ENCODE measurements at places on chromosomes 16 and 17.

DNA sequence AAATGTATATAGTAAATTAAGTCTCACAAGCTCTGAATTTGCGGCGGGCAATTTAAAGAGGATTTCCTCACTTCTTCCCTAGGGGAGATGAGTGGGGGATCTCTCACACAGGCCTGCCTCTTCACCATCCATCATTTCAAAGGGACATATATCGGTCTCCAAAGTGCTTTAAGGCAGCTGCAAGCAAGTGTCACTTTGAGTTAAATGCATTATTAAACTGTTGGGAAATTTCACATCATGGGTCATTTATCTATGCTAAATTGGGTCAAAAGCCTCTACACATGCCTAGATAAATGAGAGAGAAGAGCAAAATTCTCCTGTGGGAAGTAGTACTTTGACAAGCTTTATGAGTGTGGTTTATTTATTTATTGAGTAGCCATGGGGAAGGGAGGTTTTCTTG, 1106.1 kb upstream of the GOT2 start:
- no peak for DNase-seq
- H3K36me3 ChIP-seq = no peaks in the 10 kb centered on the region
- H3K27me3 ChIP-seq = no peaks in the 10 kb centered on the region
- no peaks in the 10 kb centered on the region for H3K4me1 ChIP-seq
- no peak overlapping the region for H3K27ac ChIP-seq
- no peak overlapping the region for H3K4me3 ChIP-seq

GRCh38 chr17:46100590-46100989, 92.6 kb downstream of the KANSL1 start:
- no peak overlapping the region for H3K4me3 ChIP-seq
- no peak for DNase-seq
- H3K36me3 ChIP-seq = peaks cover 11% of the 10 kb centered on the region
- H3K4me1 ChIP-seq = peaks cover 37% of the 10 kb centered on the region

GRCh38 chr17:15185625-15185991, 79.5 kb downstream of the PMP22 start:
- no peak overlapping the region for H3K4me3 ChIP-seq
- H3K36me3 ChIP-seq = no peaks in the 10 kb centered on the region
- no peaks in the 10 kb centered on the region for H3K4me1 ChIP-seq

- H3K27ac ChIP-seq = no peak overlapping the region
- no peak overlapping the region for H3K4me3 ChIP-seq
- no peaks in the 10 kb centered on the region for H3K36me3 ChIP-seq
- no peaks in the 10 kb centered on the region for H3K27me3 ChIP-seq
- no peaks in the 10 kb centered on the region for H3K4me1 ChIP-seq
These were observed 23.3 kb downstream of the SHISA6 start for GRCh38 chr17:11264183-11264871.

- peaks cover 1% of the 10 kb centered on the region for H3K36me3 ChIP-seq
- H3K4me3 ChIP-seq = peak overlapping the region; percentile 84
- H3K27me3 ChIP-seq = no peaks in the 10 kb centered on the region
- DNase-seq = peak; percentile 84
These were observed 1.4 kb upstream of the SPHK1 start for GRCh38 chr17:76382803-76383545.

- H3K4me1 ChIP-seq = peaks cover 24% of the 10 kb centered on the region
- H3K36me3 ChIP-seq = peaks cover 41% of the 10 kb centered on the region
- no peak overlapping the region for H3K4me3 ChIP-seq
- no peak overlapping the region for H3K27ac ChIP-seq
- DNase-seq = no peak
These were observed 25.0 kb upstream of the BCAS3 start for GRCh38 chr17:60652454-60653247.

DNA sequence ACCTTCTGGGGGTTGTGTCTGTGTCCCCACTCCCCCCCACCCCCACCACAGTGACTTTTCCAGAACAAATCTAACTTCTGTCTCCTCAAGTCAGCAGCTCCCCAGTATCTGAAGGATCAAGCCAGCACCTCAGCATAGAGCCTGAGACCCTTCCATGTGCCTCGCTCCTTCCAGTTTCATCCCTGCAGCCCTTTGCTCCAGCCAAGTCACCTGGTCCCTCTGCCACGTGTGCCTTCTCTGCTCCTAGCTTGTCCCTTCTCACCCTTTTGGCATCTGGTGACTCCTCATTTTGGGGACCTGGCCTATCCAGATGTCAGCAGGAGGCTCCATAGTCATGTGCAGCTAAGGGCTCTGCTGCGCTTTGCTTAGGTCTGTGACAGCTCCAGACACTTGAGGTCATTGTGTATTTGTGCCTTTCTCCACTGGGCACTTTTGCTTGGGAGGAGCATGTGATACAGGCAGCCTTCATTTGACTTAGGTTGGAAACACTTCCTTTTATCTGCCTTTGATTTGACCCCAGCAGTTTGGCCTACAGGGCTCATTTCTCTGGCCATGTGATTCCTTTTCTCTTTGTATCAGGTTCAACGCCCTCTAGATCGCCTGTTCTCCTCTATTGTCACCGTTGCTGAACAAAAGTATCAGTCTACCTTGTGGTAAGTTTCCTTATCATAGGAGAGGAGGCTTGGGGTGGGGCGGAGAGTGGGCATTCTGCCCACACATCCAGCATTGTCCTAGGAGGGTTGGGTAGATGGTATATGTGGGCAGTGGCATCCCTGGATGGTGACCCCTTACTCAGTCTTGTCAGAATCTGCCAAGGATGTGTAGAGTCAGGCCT, 7.1 kb upstream of the NFATC3 start:
- H3K27ac ChIP-seq = peak overlapping the region; percentile 92
- no peak for DNase-seq
- H3K4me1 ChIP-seq = peaks cover 89% of the 10 kb centered on the region
- no peak overlapping the region for H3K4me3 ChIP-seq

DNA sequence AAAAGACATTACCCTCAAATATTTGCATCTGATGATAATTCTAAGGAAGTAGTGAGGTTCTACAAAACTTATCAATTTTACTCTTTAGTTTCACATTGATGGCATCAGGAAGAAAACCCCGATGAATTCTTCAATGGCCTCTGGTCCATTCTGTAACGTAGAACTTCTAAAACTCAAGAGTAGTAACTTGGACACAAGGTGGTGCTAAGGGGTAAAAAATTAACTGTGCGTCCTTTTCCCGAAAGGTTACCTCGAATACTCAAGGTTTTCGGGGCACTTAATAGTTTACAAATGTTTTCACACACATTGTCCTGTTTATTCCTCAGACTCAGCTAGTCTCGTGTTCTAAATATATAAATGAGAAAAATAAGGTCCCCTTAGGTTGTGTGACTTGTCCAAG, 517.3 kb upstream of the ZFHX3 start:
- DNase-seq = no peak
- H3K4me1 ChIP-seq = no peaks in the 10 kb centered on the region
- no peak overlapping the region for H3K4me3 ChIP-seq
- no peaks in the 10 kb centered on the region for H3K36me3 ChIP-seq

GRCh38 chr17:21453144-21453898, 77.2 kb downstream of the KCNJ12 start:
- no peak overlapping the region for H3K27ac ChIP-seq
- H3K27me3 ChIP-seq = peaks cover 11% of the 10 kb centered on the region
- no peaks in the 10 kb centered on the region for H3K36me3 ChIP-seq
- H3K4me1 ChIP-seq = peaks cover 28% of the 10 kb centered on the region
- DNase-seq = no peak

DNA sequence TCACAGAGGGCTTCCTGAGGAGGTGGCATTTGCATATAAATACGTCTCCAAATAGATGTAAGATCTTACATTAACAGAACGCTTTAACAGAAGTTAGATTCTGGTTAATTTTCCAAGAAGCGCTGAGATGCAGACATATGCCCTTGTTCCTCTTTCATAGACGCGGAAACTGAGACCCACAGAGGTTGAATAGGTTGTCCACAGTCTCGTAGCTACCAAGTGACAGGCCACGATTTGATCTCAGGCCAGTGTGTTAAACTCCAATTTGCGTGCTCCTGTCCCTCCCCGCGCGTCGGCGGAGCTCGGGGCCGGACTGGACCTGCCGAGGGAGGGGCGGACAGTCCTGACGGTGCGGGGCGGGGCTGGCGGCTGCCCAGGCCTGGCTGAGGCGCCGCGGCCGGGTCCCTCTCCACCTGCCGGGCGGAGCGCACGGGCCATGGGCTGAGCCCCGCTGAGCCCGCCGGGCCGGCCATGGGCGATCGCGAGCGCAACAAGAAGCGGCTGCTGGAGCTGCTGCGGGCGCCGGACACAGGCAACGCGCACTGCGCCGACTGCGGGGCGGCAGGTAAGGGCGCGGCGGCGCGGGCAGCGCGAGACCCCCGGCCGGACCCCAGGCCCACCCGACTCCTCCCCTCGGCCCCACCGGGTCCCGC, at the start of gene ADAP2:
ADAP2 (plus strand) TSS at position 402 of the 653 bp plus-strand sequence; CDS start at position 472, 70 bp downstream.
- peaks cover 44% of the 10 kb centered on the region for H3K27me3 ChIP-seq
- H3K4me1 ChIP-seq = peaks cover 14% of the 10 kb centered on the region
- no peaks in the 10 kb centered on the region for H3K36me3 ChIP-seq
- no peak within 1 kb of the TSS for H3K27ac ChIP-seq

- H3K4me1 ChIP-seq = peaks cover 3% of the 10 kb centered on the region
- no peak overlapping the region for H3K4me3 ChIP-seq
- peaks cover 6% of the 10 kb centered on the region for H3K36me3 ChIP-seq
- H3K27me3 ChIP-seq = no peaks in the 10 kb centered on the region
- H3K27ac ChIP-seq = no peak overlapping the region
- DNase-seq = no peak
These were observed 11.9 kb downstream of the TMEM94 start for GRCh38 chr17:75468291-75468754.

GRCh38 chr16:56258508-56259424, 67.5 kb downstream of the GNAO1 start:
- H3K4me1 ChIP-seq = peaks cover 26% of the 10 kb centered on the region
- H3K36me3 ChIP-seq = no peaks in the 10 kb centered on the region
- H3K4me3 ChIP-seq = no peak overlapping the region
- no peak for DNase-seq
- peaks cover 21% of the 10 kb centered on the region for H3K27me3 ChIP-seq
- H3K27ac ChIP-seq = no peak overlapping the region

GRCh38 chr17:48457080-48457836, 27.2 kb upstream of the SKAP1 start:
- peaks cover 65% of the 10 kb centered on the region for H3K4me1 ChIP-seq
- peaks cover 4% of the 10 kb centered on the region for H3K27me3 ChIP-seq
- peak; percentile 85 for DNase-seq
- peak overlapping the region; percentile 72 for H3K4me3 ChIP-seq
- H3K27ac ChIP-seq = peak overlapping the region; percentile 60
- peaks cover 19% of the 10 kb centered on the region for H3K36me3 ChIP-seq

- H3K27ac ChIP-seq = no peak overlapping the region
- no peak for DNase-seq
- no peaks in the 10 kb centered on the region for H3K36me3 ChIP-seq
- H3K27me3 ChIP-seq = peaks cover 31% of the 10 kb centered on the region
These were observed 2.8 kb downstream of the EMP2 start for GRCh38 chr16:10577305-10578202.
